Stimulated activated CD8-positive, alpha-beta memory T cell treated with anti-CD3 and anti-CD28 coated beads, Interleukin-7, amount 100 ng/mL, for 4 hours (primary cell): ENCODE measurements at places on chromosomes 7 and 10.

- DNase-seq, result no peak
These were observed 18.9 kb upstream of the MYL7 start for GRCh38 chr7:44159824-44160630.

DNA sequence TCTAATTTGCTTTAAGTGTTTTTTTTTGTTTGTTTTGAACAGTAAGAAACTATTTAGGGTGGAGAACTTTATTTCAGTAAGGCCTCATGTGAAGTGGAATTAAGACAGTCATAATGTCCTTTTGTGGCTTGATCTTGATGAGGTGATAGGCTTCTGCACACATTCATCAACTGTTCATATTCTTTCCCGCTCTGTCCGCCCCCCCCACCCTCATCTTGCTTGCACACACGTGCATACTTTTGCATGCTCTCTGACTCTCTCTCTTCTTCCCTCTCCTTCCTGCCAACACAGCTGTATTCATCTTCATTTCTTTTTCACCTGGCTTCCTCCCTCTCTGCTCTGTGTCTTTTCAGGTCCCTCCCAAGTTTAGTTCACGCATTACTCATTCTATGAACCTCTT, 429.6 kb downstream of the AUTS2 start:
- no peak for DNase-seq

- DNase-seq, result no peak
These were observed 157.8 kb downstream of the DNAJB6 start for GRCh38 chr7:157494506-157495176.

DNA sequence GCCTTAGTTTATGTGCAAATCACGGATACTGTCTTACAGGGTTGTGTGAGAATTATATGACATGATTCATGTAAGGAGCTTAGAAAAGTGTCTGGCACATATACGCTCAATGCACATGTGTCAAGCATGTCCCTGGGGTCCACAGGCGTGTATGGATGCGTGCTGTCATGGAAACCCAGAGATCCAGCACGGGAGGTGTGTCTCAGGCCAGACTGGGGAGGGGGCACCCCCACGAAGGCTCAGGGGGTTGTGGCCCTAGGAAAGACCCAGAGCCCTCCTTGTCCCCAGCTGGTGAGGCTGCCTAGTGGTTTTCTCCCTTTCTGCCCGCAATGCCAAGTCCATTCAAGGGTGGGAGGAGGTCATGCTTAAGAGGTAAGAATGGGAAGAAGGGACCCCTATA, 9.1 kb downstream of the BTBD16 start:
- no peak for DNase-seq

- DNase-seq, result no peak
These were observed 8.1 kb downstream of the STK17A start for GRCh38 chr7:43590862-43591557.

GRCh38 chr7:65946904-65947303, 35.1 kb downstream of the GUSB start:
- DNase-seq, result no peak
